CD4-positive, alpha-beta T cell treated with Interleukin-21 for 1 hour (primary cell): ENCODE measurements at places on chromosomes 11 and 22.

DNA sequence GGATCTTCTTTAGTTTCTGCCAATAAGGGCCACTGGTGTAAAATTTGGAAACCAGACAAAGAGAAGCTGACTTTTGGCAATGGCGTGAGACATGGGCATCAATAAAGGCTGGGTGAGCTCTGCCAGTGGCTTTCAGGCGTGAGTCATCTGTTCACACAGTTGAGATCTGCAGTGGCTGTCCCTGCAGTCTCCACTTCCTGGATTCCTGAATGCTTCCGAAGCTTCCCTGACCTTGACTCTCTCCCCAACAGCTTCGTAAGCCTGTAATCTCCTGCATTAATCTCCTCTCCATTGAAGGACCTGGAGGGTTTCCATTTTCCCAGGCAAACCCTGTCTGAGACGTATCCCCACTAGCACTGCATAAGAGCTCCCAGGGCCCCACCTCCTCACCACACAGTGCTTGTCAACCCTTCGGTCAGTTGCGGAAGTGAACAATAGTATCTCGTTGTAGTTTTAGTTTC is 574.7 kb downstream of the TBC1D22A start:
- DNase-seq: no peak

DNA sequence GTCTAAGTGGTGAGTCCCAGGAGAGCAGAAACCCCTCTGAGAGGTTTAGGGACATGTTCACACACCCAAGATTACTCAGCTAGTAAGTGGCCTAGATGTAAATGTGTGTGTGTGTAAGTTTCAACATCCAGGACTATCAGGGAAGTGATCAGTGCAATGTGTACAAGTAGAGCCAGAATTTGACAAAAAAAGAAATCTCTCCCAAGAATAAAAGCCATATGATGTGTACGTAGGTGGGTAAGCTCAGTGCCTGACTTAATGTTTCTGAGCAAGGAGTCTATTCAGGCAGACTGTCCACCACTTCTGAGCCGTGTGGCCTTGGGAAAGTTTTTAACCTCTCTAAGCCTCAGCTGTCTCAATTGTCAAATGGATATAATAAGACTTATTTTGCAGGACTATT is 133.8 kb upstream of the NAV2 start:
- no peak for DNase-seq

DNA sequence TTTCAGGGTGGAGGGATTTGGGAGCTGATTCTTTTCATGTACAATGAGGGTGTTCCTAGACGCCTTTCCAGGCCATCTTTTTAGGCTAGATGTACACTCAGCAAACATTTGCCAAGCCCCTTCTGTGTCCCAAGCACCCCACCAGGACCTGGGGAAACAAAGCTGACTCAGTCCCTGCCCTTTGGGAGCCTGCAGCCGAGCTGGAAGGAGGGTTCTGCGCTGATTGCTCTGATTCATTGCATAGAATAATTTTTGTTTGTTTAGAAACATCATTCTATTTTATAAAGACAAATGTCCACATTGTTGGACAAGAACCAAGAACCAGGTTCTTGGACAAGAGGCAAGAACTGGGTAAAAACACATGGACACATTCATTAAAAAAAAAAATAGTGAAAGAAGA is 16.7 kb downstream of the TP53AIP1 start:
- DNase-seq: no peak

DNA sequence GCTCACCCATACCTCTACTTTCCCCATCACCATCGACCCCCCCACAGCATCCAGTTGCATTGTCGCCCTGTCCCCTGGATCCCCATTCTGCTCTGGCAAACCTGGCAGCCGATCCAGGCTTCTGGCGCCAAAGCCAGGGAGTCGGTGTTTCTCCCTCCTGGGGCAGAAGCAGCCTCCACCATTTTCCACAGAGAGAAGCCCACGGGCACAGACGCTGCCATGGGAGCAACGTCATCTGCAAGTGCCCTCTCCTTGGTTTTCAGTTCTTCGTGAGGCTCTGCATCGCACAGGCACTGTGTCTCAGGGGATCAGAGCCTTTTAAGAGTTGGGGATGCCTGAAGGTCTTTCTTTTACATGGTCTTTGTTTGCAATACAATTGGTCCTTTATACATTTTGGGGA is 2.3 kb downstream of the YPEL4 start:
- no peak for DNase-seq

DNA sequence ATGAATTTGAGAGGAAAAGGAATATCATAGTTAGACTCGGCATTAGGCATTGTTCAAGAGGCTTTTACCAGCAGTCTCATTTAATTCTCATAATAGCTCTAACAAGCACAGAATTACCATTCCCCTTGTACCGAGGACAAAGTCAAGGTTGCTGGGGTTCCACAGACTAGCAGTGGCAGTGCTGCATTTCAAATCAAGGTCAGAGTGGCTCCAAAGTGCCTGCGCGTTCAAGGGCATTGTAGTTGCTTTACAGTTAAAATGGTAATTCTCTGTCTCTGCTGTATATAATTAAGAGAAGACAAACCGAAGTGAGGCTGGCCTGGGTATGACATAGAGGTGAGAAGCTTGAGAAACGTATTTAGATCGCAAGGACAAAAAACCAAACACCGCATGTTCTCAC is 40.4 kb upstream of the TP53AIP1 start:
- DNase-seq: no peak

GRCh38 chr22:36289406-36289870 is 36.5 kb downstream of the APOL1 start:
- no peak for DNase-seq

DNA sequence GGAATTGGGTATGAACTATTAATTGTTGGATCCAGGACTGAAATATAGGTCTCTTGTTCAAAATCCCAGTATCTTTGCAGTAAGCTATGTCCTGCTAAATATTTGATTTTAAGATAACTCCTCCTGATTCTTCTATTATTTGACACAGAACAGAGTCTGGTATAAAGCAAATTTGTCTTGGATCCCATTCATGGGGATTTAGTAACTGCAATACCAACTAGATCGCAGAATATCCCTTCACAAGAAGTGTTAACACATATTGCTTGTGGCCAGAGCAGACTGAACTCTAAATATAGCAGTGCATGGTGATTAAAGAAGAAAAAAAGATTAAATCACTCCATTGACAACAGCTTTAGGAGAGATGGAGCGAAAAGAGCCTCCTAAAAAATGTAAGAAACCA is 68.2 kb upstream of the ARHGAP42 start:
- DNase-seq: no peak

GRCh38 chr22:50227579-50228215 is 17.1 kb downstream of the TUBGCP6 start:
- no peak for DNase-seq

GRCh38 chr11:64476881-64477280 is 114.1 kb upstream of the SLC22A12 start:
- DNase-seq: no peak

DNA sequence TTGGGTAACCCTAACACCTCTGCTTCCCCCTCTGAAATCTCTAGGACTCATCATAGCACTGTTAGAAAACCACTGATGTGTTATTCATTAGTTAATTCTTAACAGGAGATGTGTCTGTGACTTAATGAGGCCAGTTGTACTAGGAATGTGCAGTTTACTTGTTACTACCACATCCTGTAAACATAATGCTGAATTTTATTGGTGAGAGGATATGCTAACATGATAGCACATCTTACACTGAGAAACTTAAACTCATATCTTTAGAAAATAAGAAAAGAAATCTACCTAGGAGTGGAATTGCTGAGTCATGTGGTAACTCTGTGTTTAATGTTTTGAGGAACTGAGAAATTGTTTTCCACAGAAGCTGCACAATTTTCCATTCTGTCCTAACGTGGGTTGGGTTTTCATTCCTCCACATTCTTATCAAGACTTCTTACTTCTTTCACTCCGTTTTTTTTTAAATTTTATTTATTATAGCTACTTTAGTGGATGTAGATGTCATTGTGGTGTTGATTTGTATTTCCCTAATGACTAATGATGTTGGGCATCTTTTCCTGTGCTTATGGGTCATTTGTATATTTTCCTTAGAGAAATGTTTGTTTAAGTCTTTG is 33.7 kb downstream of the RNF121 start:
- DNase-seq: no peak

DNA sequence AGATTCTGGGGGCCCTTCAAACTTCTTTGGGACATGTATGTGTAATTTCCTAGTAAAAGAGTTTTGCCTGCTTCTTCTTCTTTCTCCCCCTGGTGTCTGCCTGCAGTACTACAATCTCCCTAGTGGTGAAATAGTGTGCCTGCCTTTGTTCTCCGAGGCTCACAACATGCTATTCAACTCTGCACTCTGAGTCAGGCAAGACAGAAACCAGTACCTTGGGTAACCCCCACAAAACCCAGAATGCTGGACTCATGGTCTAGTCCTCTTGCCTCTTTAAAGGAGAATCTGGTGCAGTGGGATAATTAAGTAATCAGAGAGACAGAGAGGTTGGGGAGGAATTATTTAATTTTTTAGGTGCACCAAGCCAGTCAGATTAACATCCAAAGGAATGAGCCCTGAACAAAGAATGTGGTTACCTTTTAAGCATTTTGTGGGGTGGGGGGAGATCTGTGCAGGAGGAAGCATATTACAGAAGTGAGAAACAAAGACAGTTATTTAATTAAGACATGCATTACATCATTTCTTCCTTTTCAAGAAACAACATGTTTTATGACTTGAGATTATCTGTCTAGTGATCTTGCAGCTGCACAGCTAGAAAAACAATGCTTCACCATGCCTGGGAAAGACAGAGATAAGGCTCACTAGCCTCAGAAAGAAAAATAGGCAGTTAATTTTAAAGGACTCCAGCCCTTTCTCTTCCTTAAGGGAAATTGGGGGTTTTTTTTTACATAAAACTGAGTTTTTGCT is 11.0 kb upstream of the MS4A6A start:
- DNase-seq: peak; percentile 62

- DNase-seq: peak; percentile 31
Observed at GRCh38 chr11:44559207-44559939, 6.1 kb upstream of the CD82 start.

- no peak for DNase-seq
Observed at GRCh38 chr11:116215471-116216113, 557.2 kb downstream of the BUD13 start.

DNA sequence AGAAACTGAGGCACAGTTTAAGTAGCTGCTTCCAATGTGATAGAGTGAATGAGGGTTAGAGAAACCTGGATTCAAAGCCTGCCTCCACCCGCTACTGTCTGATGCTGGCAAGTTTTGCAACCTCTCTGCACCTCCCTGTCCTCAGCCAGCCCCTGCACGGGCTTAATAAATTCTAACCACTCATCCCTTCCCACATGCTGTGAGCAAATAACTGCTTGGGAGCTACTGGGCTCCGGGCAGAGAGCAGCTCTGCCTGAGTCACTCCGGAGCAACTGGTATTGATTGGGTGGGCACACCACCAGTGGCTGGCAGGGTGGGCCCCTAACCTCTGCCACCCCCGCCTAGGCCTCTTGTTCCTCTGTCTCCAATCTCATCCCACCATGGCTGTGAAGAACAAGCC is 104.3 kb upstream of the SYT13 start:
- no peak for DNase-seq

GRCh38 chr11:76026281-76026680 is 180.0 kb downstream of the WNT11 start:
- DNase-seq: no peak

GRCh38 chr11:6991227-6991626 is 28.9 kb downstream of the ZNF214 start:
- no peak for DNase-seq

DNA sequence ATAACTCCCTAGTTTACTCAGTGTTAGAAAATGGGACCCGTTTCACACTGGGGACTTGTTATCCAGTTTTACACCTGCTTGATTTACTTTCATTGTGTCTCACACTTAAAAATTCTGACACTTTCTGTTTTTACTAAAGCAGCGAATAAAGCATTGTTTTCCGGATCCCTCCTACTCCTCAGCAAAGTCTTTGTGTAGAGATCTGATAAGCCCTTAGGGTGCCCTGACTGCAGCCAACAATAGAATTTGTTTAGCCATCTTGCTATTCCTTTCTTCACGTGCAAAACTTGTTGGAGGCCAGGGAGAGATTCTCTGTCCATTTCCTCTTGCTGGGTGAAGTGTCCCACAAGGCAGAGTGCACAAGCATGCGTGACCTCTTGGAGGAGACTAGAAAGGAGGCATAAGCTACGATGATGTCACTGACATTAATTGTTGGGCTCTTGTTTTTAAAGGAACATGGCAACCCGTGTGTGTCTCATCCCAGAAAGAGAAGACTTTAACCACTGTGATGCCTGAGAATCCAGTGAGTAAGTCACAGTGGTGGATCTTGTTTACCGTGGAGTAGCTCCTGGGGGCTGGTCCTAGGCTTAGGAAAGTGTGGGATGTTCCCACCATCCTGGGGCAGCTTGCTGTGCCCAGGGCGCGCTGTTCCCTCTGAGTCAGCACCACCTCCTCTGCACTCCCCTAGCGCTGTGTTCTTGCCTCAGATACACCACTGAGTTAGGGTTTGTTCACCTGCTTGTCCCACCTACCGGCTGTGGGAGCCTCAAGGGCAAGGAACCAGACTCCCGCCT is 27.7 kb downstream of the MICAL2 start:
- DNase-seq: no peak

DNA sequence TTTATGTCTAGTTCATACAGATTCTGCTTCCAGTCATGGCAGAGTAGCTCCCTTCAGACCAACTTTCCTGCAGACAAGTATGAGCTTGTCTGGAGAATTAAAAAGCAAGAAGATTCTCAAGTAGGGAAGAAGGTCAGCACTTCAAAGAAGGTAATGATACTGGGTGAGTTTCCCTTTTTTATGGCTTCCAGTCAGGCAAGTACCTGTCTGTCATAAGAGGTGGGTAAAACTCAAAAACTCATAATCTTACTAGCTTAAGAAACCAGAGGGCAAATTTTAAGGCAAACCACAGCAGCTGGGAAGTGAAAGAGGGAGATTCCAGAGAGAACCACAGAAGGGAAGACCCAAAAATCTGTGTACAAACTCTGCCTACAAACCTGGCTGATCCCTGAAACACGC is 54.2 kb downstream of the DENND5A start:
- peak; percentile 5 for DNase-seq

- no peak for DNase-seq
Observed at GRCh38 chr11:119419834-119420492, 3.0 kb downstream of the THY1 start.

DNA sequence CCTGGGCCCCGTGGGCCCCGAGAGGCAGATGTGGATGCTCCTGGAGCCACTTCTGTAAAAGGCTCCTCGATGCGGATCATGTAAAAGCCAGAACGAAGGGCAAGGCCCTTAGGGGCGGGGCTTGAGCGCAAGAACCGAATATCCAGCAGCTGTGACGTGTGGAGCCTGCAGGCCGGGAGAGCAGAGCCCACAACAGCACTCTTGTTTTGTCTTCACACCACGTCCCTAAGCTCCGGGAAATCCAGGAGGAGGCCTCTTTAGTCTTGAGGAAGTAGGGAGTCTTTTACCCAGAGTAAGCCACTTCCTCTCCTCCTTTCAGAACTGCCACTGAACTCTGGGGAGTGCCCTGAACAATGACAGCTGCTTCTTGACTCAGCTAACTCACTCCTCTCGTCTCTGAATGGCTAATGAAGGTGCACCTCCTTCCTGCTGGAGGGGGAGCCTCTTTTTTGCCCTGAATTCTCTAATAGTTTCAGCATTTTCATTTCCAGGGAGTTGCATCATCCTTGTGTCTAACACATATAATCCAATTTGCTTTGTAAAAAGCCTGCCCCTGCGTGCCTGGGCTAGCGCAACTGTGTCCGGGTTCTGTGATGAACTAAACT is 12.5 kb downstream of the L3MBTL2 start:
- peak; percentile 41 for DNase-seq
